ENCODE measurements at places on chromosomes 13 and 19.

- DNase-seq: no peak
Observed at GRCh38 chr19:6033744-6034264, 55.9 kb upstream of the RANBP3 start.

GRCh38 chr13:34748073-34748472, 194.0 kb upstream of the NBEA start:
- DNase-seq: no peak

GRCh38 chr13:111304041-111304544, 16.3 kb upstream of the TEX29 start:
- no peak for DNase-seq

- no peak for DNase-seq
Observed at GRCh38 chr13:96551546-96551945, 442.7 kb downstream of the OXGR1 start.

DNA sequence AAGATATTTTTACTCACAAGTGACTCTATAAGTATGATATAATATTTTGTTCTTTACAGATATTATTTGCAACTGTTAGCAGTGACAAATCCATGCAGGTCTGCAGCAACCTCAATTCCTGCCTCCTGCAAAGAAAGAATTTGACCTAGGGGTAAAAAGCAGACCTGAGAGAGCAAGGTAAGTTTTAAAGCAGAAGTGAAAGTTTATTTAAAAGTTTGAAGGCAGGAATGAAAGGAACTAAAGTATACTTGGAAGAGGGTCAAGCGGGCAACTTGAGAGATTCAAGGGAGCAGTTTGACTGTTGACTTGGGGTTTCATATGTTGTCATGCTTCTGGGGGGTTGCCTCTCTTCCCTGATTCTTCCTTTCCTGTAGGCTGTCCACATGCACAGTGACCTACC, 520.1 kb upstream of the PCDH20 start:
- no peak for DNase-seq

DNA sequence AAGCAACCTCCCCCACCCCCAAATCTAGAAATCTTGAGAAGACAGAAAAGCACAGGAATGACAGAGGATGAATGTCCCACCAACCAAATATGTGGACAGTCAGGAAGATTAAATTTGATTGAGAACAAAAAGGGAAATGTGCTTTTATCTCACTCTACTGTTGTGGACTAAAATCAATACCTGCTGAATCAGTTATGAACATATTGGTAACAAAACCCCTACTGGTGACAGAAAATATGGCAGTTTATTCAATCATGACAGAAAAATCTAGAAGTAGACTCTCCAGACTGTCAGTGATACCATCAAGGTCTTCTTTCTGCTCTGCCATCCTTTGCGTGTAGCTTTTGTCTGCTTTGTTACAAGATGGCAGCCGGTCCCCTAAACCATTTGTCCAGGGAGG, 35.2 kb downstream of the FAM216B start:
- DNase-seq: no peak

GRCh38 chr13:59476366-59476765, 687.4 kb downstream of the DIAPH3 start:
- no peak for DNase-seq

GRCh38 chr13:42762917-42763316, 18.5 kb upstream of the FAM216B start:
- no peak for DNase-seq
